Inflammatory macrophage (primary cell): ENCODE measurements at places on chromosomes 12 and 14.

DNA sequence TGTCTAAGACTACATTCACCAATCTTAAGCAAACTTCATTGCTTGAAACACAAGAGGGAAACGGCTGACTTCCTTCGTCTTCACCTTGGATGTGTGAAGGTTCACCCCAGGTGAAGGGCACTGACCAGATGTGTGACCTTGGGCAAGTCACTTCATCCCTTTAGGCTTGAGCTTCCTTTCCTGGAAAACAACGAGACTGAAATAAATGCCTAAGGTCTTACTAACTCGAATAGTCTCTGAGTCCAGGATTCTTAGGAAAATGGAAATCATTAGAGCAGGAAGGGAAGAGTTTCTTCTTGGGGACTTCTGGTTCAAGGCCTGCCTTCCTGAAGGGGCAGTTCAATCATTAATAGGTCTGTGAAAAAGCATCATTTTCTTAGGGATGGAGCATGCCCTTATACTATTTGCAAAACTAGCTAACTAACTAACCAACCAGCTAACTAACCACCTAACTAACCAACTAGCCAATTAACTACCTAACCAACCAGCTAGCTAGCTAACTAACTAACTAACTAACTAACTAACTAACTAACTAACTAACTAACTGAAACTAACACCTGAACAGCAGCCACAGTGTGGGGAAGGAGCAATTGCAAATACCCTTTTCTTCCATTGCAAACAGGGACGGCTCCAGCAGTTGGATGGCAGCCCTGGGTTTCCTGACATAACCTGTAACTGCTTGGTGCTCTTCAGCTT is 31.5 kb upstream of the EMP1 start:
- DNase-seq, result no peak

DNA sequence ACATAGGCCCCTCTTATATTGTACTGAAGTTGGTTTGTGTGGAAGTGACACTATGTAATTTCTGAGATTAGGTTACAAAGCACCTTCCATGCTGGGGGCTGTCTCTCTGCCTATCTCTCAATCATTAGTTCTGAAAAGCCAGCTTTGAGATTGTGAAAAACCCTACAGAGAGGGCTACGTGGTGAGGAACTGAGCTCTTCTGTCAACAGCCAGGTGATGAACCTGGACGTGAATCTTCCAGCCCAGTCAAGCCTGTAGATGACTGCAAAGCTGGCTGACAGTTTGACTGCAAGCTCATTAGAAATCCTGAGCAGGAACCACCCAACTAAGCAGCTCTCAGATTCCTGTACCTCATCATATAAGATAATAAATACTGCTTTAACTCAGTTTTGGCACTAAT is 36.3 kb upstream of the BBS10 start:
- DNase-seq, result no peak

GRCh38 chr14:59376686-59377085 is 88.5 kb downstream of the GPR135 start:
- no peak for DNase-seq

- DNase-seq, result no peak
These were observed 86.3 kb upstream of the NID2 start for GRCh38 chr14:52154992-52155650.

GRCh38 chr12:44224399-44225148 is 388.7 kb downstream of the TMEM117 start:
- DNase-seq, result no peak

DNA sequence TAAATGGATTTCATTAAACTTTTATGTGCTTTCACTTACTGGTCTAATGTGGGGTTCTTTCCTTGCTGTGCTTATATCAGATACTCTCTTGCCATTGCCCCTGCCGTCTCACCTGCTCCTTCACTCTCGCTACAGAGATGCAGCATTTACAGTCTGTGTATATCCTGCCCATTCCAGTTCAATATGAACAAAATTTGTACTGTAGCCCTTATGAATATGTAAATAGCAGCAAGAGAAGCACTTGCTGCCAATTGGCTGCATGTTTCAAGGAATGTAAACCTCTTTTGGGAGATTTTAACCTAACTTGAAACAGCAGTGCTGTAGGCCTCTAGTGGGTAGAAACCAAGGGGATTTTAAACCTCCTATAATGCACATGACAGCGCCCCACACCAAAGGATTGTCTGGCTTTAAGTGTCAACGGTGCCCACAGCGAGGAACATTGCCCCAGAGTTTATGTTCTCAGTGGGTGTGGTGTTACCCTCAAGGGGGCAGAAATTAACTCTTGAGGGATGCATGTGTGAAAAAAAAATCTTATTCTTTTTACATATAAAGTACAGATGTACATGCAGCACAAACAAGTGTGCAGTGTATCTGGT is 19.1 kb downstream of the PCNX1 start:
- DNase-seq, result no peak

DNA sequence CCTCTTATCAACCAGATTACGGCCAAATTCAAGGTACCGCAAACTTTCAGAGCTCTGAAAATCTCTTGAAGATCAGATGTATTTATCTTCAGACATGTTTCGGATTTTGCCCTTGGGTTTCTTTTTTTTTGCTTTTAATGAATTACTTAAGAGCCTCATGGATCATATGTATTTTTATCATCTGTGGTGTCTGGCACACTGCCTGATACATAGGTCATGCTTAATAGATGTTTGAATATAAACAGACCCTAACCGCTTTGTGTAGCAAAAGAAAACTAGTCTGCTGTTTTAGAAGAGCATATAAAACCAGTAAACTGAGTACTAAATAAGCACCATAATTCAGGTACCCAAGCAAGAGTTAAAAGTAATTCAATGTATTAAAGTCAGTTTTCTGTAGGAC is 20.1 kb upstream of the TBK1 start:
- DNase-seq, result no peak

- DNase-seq, result no peak
These were observed 85.9 kb downstream of the VEZT start for GRCh38 chr12:95303476-95303875.

DNA sequence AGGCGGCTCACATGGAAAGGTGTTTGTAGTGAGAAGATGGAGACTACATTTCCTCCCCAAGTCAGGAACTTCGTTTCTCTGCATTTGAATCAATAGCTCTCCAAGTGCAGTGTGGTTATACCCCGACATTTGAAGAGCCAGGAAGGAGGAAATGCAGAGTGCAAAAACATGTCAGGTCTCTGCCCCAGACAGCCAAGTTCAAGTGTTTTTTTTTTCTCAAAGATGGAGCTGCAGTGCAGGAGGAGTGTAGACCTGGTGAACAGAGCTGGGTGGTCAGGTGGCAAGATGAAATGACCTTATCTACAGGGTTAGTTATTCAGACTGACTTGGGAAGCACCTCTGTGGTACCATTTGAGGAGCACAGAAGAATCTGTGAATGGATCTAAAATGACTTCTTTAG is 21.3 kb downstream of the MLXIP start:
- DNase-seq, result no peak

- DNase-seq, result peak; percentile 43
These were observed 9.6 kb downstream of the PLXNC1 start for GRCh38 chr12:94157981-94158411.

DNA sequence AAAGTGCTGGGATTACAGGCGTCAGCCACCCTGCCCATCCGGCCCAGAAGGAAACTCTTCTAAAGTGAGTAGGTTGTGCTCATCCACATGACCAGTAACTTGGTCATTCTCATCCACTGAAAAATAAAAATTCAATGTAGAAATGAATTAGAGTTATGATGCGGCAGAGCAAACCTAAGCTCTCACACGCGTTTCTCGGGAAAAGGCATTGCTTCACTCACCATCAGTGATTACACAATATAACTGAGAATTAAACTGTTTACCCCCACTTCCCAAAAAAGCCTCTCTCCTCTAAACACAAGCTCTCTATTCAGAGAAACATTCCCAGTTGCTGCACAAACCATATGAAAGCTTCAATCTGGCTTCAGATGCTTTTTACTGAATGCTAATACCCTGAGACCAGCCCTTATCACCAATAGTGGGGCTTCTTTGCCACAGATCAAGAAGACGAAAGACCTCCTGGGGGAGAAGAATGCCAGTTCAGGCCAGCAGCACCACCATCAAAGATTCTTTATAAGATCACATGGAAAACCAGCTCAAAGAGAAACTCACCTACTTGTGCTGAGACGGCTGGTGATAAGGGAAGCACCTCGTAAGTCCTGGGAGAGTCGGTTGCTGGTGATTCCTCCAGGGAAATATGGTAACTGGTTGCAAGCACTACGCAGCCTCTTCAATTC is 121.5 kb upstream of the SFSWAP start:
- peak; percentile 68 for DNase-seq

DNA sequence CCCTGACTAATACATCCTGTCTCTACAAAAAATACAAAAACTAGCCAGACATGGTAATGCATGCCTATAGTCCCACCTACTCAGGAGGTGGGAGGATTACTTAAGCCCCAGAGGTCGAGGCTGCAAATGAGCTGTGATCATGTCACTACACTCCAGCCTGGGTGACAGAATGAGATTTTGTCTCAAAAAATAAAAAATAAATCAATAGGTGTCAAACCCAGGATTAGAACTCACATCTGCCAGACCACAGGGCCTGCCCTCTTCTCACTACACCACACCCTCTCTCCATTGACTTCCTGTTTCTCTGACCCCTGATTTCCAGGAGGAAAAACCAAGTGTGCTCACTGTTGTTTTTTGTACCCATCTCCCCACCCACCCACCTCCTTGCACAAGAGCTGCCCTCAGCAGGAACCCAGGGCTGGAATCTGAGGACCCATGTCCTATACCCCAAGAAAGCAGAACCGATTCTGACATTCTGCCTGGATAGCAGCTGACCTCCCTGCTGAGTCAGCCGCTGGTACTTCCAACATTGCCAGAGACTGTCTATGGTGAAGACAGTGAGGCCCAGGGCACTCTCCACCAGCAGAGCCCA is 6.2 kb downstream of the CMKLR1 start:
- DNase-seq, result peak; percentile 99

GRCh38 chr12:56634242-56634836 is 4.2 kb upstream of the BAZ2A start:
- DNase-seq, result no peak

GRCh38 chr12:77031745-77032144 is 33.6 kb downstream of the E2F7 start:
- DNase-seq, result peak; percentile 41

DNA sequence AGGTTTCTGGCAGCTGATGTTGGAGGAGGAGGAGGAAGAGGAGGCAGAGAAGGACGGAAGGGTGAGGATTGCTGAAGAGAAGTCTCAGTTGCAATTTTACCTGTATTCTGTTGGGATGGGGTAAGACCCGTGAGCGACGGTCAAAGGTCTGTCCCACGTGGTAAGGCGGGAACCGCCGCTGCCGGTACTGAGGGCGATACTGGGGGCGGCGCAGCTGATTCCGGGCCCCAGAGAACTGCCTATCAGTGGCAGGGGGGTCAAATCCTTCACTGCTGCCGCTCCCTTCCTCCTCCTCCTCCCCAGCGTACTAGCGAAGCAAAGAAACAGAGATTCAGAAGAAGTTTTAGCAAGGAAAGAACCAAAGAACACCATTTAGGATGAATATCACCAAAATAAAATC is 13.3 kb downstream of the YBX3 start:
- no peak for DNase-seq

- DNase-seq, result no peak
These were observed 162.4 kb downstream of the KICS2 start for GRCh38 chr12:64059685-64060084.

GRCh38 chr12:27828196-27828595 is 48.2 kb upstream of the MANSC4 start:
- DNase-seq, result no peak

- DNase-seq, result peak; percentile 77
These were observed 22.2 kb upstream of the TESC start for GRCh38 chr12:117121441-117121840.

- DNase-seq, result no peak
These were observed 639 bp downstream of the FZD10 start for GRCh38 chr12:130162745-130163460.

DNA sequence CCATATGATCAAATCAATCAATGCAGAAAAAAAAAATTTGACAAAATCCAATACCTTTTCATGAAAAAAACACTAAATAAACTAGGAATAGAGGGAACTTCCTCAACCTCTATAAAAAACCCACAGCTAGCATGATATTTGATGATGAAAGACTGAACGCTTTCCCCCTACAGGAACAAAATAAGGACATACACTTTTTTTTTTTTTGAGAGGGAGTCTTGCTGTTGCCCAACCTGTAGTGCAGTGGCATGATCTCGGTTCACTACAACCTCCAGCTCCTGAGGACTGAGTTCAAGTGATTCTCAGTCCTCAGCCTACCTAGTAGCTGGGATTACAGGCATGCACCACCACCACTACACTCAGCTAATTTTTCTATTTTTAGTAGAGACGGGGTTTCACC is 17.9 kb upstream of the CAMKK2 start:
- DNase-seq, result peak; percentile 67

DNA sequence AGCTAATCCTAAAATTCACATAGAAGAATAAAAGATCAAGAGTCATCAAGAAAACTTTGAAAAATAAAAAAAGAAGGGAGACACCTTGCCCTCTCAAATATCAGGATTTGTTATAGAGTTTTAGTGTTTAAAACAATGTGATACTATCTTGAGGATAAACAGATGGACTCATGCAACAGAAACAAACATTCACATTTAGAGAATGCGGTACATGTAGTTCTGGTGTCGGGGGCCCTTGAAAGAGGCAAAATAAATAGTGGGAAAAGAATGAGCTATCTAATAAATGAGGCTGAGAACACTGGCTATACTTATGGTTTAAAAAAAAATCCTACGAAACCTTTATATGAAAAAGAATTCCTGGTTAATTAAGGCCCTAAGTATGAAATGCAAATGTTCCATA is 127.7 kb downstream of the LLPH start:
- DNase-seq, result no peak

DNA sequence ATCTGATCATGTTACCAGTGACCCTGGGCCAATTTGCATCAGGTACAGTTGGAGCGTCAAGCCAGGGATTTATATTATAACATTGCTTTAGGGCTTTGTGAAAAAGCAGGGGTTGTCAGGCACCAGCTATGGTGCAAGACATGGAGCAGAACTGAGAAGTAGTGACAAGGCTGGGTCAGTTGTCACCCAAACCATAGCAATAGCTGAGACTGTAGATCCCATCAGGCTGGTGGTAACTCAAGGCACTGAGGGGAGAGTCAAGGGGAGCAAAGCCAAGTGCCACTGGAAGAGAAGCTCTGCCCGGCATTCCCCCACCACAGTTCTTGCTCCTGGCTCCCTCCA is 16.9 kb downstream of the BCL2L14 start:
- no peak for DNase-seq

DNA sequence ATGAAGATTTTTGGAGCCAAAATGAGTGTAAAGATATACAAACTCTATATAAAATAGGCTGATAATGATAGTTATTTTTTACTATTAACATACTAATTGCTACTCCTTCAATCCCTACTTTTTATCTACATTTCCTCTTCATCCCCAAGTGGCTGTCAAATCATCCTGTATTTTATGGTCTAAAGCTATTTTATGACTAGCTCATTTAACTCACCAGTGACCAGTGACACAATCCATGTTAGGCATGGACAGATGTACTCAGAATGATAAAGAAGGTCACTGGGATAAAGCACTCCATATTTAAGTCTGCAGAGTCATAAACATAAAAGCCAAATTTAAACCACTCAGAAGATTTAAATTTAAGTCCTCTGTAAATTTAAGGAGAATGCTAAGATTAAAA is 183.0 kb downstream of the MED13L start:
- DNase-seq, result no peak
